ENCODE measurements at places on chromosomes 1 and 21.

DNA sequence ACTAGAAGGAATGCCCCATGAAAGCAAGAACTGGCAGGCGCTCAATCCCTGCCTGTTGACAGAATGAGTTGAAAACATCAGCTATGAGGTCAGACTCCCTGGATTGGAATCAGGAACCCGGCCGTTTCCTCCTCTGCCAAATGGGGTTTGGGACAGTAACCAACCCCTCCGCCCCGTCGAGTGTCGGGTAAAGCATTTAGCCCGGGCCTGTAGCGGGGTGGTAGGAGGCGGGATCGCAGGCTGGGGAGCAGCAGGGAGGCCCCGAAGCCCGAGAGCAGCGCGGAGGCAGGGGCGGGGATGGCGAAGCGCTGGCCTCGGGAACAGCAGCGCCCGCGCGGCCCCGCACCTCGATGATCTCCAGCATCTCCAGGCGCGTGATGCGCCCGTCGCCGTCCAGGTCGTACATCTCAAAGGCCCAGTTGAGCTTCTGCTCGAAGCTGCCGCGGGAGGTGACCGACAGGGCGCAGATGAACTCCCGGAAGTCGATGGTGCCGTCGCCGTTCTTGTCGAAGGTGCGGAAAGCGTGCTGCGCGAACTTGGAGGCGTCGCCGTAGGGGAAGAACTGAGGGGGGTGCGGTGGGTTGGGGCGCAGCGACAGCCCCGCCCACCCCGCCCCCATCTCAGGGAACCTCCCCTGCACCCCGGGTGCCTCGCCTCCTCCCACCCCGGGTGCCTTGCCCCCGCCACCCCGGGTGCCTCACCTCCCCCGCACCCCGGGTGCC lies 7.5 kb downstream of the HPCAL4 start:
- DNase-seq, result no peak

GRCh38 chr1:19754482-19754881 lies 45.2 kb downstream of the TMCO4 start:
- peak; percentile 41 for DNase-seq

GRCh38 chr1:1093610-1093943 lies 19.5 kb upstream of the RNF223 start:
- DNase-seq, result no peak

GRCh38 chr1:171180670-171181069 lies 4.4 kb upstream of the FMO2 start:
- DNase-seq, result no peak

DNA sequence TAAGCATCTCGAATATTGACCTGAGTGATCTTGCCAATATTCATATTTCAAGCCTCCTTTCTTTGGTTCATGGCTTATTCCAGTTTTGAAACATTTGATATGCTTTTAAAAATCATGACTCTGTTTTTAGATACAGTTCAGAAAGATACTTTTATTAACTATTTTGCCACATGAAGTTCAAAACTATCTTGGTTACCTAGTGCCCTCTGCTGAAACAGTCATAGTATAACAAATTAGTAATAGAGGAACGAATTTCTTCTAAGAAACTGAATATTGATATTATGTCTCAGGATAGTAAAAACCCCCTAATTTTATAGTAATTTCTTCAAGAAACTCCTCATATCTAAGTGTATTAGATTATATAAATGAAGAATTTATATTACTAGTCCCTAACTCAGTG lies 52.6 kb upstream of the RC3H1 start:
- no peak for DNase-seq

DNA sequence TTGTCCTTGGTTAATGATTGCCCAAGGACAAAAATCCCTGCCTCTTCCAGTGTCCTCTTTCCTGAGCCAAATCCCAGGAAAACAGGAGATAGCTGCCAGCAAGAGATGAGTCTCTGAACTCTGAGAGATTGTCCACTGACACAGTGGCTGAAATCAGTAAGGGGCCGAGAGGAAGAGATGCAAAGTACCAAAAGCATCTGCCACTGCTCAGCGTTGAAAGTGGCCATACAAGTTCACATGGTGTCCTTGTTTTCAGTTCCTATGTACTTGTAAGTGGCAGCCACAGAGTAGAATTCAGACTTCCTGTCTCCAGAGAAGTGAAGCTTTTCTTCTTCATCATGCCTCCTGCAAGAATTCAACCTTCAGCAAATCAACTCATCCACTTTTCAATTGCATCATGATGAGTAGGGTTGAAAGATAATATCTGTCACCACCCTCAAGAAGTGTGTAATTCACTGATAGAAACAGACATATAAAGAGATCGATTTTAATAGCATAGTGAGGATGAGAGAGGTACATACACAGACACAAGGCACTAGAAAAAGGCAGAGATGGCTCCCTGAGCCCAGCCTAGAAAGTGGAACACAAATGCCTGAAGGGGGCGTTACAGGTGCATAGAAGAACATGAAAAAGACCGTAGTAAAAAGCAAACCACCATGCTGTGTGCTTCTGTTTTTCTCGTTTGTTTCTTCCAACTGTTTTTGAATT lies 185.8 kb downstream of the MRPL39 start:
- peak; percentile 15 for DNase-seq

- DNase-seq, result no peak
Observed at GRCh38 chr1:117370071-117370470, 2.8 kb downstream of the MAN1A2 start.

GRCh38 chr21:46168659-46169386 lies 13.4 kb upstream of the FTCD start:
- no peak for DNase-seq

GRCh38 chr1:2502661-2503553 lies 23.5 kb downstream of the PANK4 start:
- no peak for DNase-seq
